ENCODE measurements at places on chromosomes 16 and 17. TPM values are rescaled to one million over a fixed set of nuclear protein-coding genes. Genes with fewer than 3 reads are reported as not detected.

DNA sequence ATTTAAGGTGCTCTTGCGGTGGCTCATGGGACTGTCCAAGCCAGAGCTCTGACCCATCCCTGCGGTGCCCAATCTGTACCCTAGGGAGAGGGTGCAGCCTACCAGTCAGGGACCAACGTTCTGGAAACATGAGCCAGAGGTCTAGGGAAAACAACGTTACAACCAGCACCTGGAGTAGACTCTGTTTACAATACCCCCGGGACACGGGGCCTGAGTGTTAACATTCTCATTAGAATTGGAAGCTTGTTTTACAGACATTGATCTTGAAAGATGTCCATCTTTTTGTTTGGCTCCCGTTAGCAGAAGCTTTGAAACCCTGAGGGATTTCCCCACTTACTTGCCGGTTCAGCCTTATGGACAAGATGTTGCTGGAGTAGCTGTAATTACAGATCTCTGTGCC lies 6.9 kb downstream of the WIPI1 start:
- DNase-seq: no peak

DNA sequence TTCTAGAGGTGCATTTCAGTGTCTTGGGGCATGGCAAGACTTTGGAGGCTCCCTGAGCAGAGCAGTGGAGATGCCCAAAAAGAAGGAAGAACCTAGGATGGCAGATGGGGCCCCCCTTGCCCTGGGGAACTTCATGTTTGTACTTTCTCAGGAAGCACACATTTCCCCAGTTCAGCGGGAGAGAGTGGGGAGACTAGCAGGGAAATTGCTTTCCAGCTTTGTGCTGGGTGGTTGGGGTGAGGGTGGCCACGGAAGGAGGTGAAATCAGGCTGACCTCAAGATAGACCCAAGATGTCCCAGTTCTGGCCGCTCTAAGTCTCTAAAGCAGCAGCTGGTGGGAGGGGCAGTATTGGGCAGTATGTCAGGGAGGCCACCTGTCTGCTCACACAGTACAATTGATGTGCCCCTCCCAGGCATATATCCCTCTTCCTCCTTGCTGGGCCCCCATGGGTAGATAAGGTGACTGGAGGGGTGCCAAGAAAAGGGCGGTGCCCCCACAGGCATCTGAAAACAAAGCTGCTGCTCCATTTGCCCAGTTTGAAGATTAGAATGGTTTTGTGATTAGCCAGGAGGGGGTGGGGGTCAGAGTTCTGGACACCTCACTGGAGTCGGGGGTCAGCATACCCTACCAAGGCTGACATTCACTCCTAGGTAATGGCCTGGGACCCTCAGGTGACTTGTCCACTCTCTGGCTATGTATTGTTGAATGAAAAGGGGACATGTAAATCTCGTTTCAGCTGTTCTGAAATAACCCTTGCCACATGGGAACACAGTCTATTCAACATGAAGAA lies 17.1 kb upstream of the NAGLU start:
- no peak for DNase-seq

Gene IL34
- total RNA-seq: not detected

DNA sequence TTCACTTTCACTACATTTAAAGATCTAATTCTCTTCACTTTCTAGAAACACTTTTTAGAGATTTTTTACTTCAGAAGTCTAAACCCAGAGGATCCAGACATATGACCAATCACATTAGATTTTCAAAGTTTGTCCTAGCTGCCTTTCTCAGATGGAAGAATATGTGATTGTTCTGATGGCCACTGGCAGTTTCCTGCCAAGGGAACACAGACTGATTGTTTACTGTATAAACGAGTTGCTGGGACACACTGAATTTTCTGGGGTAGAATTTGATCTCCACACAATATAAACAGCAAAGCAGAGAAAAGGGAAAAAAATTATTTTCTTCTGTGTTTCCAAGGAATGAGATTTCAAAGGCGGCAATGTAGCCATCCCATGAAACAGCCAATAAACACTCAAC lies 480.0 kb downstream of the TOX3 start:
- no peak for DNase-seq

Gene TNS4
- total RNA-seq: not detected

Gene GPATCH8
- total RNA-seq: 23.2 TPM

Gene LDHD
- total RNA-seq: not detected

Gene PIPOX
- total RNA-seq: 3.6 TPM

Gene GAS2L2
- total RNA-seq: 0.07 TPM

Gene ZMYND15
- not detected for total RNA-seq

Gene KRTAP9-2
- not detected for total RNA-seq

Gene ZCCHC14
- total RNA-seq: not detected

- no peak for DNase-seq
Observed at GRCh38 chr17:67594115-67594880, 123.4 kb upstream of the NOL11 start.

Gene TGFB1I1
- not detected for total RNA-seq

GRCh38 chr16:27529962-27530361 lies 19.8 kb downstream of the GTF3C1 start:
- no peak for DNase-seq

DNA sequence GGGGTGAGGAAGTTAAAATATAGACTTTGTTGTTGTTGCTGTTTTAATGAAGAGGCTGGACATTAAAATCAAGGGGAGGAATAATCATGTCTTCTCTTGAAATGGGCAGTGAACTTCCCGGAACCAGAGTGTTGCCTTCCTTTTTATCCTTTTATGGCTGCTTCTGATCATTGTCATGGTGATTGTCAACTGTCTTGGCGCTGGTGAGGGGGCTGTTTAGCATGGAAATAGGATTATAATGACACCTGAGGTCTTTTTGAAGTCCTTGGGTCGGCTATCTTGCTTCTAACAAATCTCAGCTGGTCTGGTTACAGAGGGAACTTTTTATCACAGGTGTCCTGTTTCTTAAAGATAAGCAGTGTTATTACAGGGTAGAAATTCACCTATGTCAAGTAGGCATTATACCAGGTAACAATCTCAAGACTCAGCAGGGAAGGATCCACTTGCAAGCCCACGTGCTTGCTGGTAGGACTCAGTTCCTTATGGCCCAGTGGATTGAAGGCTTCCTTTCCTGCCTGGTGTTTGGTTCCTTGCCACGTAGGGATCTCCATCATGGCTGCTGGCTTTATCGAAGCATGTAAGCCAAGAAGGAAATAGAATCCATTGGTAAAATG lies 349.3 kb downstream of the WWOX start:
- DNase-seq: no peak

DNA sequence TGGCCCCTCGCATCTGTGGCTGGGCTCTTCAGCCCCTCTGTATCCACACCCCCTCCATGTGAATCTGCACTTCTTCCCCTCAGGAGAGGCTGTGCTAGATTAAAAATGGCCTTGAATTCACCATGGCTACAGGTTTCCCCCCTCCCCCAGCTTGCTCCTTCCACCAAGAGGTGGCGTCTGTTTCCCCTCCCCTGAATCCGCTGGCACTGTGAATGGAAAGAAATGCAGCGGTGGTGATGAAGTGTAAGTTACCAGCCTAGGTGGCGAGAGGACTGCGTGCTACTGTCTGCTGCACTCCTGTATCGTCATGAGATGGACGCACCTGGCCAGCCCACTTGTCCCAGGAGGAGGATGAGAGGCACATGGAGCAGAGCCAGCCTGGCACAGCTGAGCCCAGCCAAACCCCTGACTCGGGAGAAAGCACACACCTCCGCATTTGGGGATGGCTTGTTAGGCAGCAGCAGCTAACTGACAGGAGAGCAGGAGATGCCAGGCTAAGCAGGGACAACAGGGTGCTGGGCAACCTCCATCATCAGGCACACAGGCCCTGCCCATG lies 26.2 kb downstream of the TNFRSF13B start:
- no peak for DNase-seq

Gene CRYBA1
- not detected for total RNA-seq

Gene NCBP3
- total RNA-seq: 17.0 TPM

Gene GRIN2A
- not detected for total RNA-seq

DNA sequence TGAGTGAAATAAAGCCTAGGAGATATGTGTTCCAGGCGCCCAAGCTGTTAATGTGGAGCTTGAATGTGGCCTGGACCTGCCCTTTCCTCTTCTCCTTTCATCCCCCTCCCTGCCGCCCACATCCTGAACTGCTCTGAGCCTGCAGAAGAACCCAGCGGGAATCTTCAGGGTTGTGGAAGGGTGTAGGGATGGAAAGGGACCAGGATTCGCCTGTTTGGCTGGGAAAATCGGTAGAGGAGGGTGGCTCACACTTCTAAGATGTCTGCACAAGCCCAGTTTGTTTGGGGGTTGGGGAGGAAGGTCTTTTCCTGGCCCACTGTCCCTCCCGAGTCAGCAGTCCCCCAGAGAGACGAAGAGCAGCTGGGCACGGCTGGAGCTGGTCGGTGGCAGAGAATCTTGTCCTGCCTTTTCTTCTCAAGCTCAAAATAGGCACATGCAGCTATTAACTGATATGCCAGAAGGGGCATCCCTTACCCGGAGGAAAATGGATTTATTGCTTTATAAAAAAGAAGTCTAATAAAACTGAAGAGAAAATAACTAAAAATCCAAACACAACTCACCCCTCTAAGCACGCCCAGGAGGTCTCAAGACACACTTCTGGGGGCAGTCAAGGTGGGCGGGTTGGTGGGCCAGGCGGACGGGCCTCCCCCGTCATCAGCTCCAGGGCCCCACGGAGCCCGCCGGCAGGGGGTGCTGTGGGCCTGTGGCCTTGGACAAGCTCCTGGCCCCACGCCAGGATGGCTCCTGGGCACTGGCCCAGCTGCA lies 11.5 kb upstream of the PITPNA start:
- DNase-seq: peak; percentile 92

- no peak for DNase-seq
Observed at GRCh38 chr16:49663081-49664065, 192.5 kb downstream of the ZNF423 start.

GRCh38 chr17:56319531-56319930 lies 166.3 kb downstream of the ANKFN1 start:
- peak; percentile 80 for DNase-seq

DNA sequence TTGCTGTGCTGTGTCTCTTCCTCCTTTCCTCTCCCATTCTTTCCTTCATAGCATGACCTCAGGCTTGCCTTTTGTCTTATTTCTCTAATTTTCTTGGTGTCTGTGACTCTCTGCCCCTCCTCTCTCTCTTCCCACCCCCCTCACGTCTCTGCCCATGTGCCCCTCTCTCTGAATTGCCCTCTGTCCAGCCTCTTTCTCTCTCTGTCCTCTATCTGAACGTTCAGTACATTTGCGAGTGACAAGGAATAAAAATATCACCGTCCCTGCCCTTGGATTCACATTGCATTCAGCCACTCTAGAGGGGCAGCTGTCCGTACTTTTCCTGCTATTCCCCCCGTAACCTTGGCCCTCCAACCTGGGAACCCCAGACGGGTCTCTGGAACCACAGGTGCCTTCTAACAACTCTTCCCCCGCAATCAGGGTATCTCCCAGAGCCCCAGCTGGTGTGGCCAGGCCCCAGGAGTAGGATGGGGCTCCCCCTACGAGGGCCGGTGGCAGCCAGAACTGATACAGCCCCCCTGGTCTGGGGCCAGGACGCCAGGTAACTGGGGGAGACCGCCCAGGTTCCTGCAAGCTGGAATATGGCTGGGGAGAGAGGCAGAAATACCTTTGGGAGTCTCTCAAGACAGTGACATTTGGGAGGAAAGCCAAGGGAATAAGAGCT lies 1.8 kb downstream of the KIF1C start:
- no peak for DNase-seq

- no peak for DNase-seq
Observed at GRCh38 chr17:50557630-50558029, 2.9 kb upstream of the CACNA1G start.

Gene CHD9NB
- not detected for total RNA-seq

DNA sequence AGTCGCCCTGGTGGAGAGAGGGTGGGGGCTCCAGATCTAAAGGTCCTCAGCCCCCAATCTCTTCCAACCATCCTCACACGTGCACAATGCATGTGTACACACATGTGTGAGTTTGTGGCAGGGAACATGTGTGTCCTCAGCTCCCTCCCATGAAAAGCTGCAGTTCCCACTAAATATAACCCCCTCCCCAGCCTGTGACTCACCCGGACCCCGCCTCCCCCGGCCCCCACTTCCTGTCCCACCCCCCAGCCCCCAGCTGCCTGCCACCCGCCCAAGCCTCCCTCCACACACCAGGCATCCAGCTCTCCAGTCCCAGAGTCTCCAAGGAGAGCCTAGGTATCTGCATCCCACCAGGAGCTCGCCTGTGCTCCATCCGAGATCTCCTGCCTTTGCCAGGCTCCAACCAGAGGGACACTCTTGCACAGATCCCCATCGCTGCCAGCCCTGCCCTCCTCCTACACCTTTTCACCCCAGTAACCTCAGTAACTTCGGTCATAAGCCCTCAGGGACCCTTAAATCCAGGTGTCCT lies 3.9 kb downstream of the DLG4 start:
- DNase-seq: peak; percentile 64

Gene RBL2
- 55.6 TPM for total RNA-seq

Gene EVPLL
- total RNA-seq: not detected

GRCh38 chr16:84176192-84177053 lies 10.4 kb downstream of the TAF1C start:
- DNase-seq: no peak

DNA sequence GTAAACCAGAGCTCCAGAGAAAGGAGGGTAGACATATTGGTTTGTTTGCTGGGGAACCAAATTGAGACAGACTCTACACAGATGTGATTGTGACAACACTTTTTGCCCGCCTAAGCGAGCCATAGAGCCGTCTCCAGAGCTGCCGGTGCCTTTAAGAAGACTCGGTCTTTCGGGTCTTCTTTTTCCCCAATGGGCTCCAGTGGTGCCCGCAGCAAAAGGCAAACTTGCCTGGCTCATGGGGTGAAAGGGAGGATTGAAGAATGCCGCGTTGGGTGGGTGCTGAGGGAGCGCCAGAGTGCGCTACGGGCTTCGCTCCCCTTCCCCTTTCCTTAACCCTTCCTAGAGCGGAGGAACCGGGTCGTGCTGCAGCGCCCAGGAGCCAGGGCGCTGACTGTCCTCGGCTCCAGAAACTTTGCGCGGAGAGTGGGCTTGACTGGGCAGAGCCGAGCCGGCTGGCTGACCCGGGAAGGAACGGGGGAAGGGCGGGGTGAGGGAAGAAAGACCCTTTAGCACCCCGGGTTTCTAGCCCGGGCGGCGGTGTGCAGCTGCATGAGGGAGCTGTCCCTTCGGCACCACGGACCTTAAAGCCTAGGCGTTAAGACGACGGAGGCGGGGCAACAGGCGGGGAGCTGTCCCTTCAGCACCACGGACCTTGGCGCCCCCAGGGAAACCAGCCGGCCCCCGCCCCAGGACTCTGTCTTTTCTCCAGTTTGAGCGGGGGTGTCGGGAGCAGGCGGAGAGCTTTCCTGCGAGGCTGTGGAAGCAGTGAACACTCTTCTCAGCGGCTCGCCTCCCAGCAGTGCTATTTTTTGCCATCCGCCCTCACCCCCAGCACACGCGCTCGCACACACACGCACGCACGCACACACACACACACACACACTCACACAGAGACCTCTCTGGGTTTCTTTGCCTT lies at the start of gene CACNG3:
Gene CACNG3, plus strand, starts transcription at position 880 of the 916 bp plus-strand sequence. CDS start 420 bp downstream, outside the sequence.
- DNase-seq: peak; percentile 54

- DNase-seq: peak; percentile 94
Observed at GRCh38 chr17:28726226-28726626, at the start of gene TLCD1. TLCD1 (minus strand) TSS chr17:28726233; CDS start chr17:28726097, 136 bp downstream.

Gene IRX3
- total RNA-seq: not detected

Gene RNU2-1
- total RNA-seq: not detected

- DNase-seq: no peak
Observed at GRCh38 chr17:6468051-6468790, 24.0 kb downstream of the PIMREG start.

- DNase-seq: no peak
Observed at GRCh38 chr17:39536468-39536867, 71.3 kb downstream of the NEUROD2 start.

GRCh38 chr16:80803339-80804055 lies 901 bp downstream of the CDYL2 start:
- DNase-seq: no peak
